ENCODE measurements at places on chromosomes 1 and 21.

DNA sequence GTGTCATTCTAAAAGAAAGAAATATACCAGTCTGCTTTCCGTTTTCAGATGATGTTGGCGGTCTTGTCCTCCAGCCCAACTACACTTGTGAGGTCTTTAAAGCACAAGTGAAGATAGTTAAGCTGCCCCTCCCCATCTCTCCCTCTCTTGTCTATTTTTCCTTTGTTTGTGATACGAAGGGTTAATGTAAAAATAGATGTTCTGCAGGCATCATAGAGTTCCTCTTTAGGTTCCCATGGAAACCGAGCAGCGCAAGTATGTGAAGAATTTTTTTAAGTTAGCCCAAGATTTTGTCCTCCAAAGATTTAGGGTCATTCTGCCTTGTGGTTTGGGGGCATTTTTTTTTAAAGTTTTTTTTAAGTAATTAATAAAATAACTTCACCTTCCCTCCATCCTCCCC lies 232.4 kb upstream of the AJAP1 start:
- no peak overlapping the region for H3K27ac ChIP-seq
- no peaks in the 10 kb centered on the region for H3K4me1 ChIP-seq
- no peak overlapping the region for H3K4me3 ChIP-seq
- no peaks in the 10 kb centered on the region for H3K27me3 ChIP-seq
- no peaks in the 10 kb centered on the region for H3K36me3 ChIP-seq
- DNase-seq = no peak

DNA sequence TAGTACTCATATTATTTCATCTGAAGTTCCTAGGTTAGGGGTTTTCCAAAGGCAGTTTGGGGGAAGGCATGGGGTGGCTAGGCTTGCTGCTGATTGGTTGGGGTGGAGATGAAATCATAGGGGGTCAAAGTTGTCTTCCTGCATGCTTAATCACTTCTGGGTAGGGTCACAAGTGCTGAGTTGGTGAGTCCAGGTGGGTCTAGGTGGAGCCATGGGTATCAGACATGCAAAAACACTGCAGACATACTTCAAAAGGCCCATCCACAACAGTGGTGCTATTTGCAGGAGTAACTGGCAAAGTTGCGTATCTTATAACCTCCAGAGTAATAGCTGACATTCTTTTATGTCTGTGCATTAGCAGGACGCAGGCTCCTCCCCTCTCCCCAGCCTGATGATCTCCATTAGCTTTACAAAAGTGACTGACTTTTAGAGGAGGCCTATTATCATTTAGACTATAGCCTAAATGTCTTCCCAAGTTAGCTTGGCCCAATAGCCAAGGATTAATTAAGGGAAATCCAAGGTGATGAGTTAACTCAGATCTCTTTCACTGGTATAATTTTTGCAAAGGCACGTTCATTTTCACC lies 374.4 kb upstream of the PRMT6 start:
- no peak overlapping the region for H3K4me3 ChIP-seq
- DNase-seq = no peak
- no peaks in the 10 kb centered on the region for H3K27me3 ChIP-seq
- H3K36me3 ChIP-seq = no peaks in the 10 kb centered on the region
- H3K27ac ChIP-seq = no peak overlapping the region

DNA sequence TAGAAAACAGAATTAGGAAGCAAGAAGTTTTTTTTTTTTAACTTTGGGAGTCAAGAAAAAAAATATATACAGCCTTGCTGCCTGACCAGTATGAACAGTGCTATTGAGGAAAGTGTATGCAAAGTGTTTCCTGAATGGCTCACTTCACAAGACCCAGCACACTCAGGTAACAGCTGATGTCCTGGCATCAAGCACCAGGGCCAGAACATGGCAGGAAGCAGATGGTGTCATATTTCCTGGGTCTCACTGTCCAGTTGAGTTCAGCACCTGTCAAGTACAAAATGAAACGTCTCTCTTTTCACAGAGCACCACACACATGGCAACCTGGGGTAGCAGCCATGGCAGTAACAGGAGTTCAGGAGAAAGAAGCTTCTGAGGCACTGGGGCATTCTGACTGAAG lies 372.3 kb downstream of the TTLL7 start:
- no peaks in the 10 kb centered on the region for H3K36me3 ChIP-seq
- DNase-seq = no peak

- no peaks in the 10 kb centered on the region for H3K4me1 ChIP-seq
- no peaks in the 10 kb centered on the region for H3K27me3 ChIP-seq
- H3K36me3 ChIP-seq = no peaks in the 10 kb centered on the region
Measured at GRCh38 chr1:38208716-38209632, 162.4 kb upstream of the POU3F1 start.

- H3K36me3 ChIP-seq = no peaks in the 10 kb centered on the region
- H3K4me1 ChIP-seq = peaks cover 8% of the 10 kb centered on the region
- no peak overlapping the region for H3K4me3 ChIP-seq
- no peaks in the 10 kb centered on the region for H3K27me3 ChIP-seq
- no peak overlapping the region for H3K27ac ChIP-seq
- no peak for DNase-seq
Measured at GRCh38 chr1:202078241-202078640, 44.5 kb upstream of the GPR37L1 start.
